Peyer's patch (tissue), 4 donors: ENCODE measurements at places on chromosomes 7 and 10.
A peak's percentile ranks its signal among the peaks of the same experiment; 100 is the strongest.

DNA sequence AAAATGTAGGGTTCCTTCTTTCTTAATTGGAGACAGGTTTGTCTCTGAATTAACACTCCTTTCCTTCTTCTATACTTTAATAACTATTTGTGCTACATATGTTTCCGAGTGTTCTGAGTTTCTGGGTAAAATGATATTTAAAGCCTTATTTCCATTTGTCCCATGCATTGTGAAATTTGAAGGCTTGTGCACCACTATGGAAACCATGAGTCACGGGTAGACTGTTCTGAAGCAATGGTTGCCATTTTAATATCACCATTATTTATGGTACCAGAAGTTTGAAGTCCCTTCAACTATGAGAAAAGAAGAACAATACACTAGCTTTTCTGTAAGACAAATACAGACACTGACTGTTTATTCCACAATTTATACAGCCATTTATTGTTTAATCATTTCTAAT, 44.7 kb upstream of the ZEB1 start:
- no peak for DNase-seq

DNA sequence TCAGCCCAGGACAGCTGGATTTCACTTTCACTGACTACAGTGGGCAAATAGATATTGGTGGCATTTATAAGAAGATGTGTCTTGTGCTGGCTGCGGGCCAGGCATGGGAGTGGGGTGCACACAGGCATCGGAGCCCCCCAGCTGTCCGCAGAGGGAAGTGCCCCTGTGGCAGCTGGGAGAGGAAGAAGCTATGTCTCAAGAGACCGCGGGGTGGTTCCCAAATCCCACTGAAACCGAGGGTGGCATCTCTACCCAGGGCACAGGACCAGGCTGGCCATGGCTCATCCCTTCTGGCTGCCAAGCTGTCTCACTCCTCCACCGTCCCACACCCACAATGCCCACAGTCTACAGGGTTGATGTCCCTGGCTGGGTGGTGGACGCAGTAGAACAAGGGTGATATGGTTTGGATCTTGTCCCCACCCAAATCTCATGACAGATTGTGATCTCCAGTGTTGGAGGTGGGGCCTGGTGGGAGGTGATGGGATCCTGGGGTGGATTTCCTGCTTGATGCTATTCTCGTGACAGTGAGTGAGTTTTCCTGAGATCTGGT, 94.8 kb downstream of the TCERG1L start:
- no peak for DNase-seq

DNA sequence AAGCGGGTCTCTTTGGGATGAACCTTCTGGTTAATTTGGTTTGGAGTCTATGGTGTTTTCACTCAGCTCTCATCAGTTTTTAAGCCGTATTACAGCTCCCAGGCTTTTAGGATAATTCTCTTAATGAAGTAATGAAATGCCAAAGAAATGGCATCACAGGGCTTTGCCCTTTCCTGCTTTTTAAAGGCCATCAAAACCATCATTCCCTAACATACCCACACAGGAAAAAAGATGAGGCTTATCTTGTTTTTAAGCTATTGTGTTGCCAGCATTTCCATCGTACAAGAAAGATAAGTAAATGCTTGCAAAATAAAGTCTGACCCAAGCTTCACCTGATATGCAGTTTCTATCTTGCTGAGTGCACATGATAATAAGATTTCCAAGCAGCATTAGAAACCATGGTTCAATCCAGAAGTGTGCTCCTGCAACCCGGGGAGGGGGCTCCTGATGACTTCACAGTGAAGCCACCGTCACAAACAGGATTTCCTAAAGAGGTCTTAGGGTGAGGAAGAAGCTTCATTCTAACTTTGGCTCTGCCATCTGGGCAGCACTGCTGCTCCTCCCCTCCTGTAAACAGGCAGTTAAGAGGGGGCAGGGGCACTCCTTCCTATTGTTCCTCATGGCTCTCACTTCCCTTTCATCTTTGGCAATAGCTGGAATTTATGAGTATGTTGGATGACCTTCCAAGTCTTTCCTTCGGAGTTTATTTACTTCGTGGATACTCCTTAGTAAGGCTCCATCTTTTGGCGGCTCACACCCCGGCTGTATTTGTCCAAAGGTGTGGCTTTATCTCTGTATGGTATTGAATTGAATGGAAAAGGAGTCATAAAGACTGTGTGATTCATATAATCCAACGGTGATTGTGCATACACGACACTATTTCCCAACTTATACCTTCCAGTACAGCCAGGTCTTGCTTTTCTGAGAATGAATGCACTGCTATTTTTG, 55.2 kb upstream of the FAM133B start:
- DNase-seq: peak; percentile 59

DNA sequence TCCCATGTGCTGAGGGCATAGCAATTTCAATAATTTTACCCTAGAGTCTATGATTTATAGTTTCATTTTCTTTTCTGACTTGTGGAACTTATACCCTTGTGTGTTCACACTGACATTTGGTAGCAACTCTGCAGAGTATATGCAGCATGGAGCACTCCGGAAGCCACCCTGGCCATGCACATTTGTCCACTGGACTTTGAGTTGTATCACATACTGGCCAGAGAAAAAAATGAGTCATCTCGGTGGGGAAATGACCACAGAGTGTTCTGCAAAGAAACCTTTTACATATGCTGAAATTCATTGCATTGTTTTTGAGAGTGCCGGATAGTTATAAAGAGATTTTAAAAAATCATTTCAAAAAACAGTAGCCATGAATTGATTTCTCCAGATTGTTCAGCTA, 164.8 kb upstream of the COBL start:
- DNase-seq: no peak

- DNase-seq: peak; percentile 47
Observed at GRCh38 chr7:73308074-73308664, 457 bp downstream of the NSUN5 start.

DNA sequence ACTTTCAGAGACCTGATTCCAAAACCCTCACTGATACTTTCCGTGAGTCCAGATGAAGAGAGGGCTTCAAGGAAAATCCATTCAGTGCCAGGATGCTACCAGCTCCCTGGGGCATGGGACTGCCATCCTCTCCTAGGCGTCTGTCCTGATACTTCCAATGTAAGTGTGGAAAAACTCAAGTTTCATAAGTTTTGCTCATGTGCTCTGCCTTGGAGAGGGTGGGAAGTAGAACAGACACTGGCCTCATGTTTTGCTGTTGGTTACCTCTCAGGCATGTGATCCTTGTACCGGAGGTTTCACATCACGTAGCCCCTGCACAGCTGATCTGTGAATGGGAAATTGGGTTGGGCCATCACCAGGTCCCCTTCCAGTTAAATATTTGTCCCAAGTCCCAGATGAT, 517.1 kb downstream of the RPS24 start:
- no peak for DNase-seq

GRCh38 chr7:20089431-20089830, 127.8 kb downstream of the MACC1 start:
- no peak for DNase-seq

DNA sequence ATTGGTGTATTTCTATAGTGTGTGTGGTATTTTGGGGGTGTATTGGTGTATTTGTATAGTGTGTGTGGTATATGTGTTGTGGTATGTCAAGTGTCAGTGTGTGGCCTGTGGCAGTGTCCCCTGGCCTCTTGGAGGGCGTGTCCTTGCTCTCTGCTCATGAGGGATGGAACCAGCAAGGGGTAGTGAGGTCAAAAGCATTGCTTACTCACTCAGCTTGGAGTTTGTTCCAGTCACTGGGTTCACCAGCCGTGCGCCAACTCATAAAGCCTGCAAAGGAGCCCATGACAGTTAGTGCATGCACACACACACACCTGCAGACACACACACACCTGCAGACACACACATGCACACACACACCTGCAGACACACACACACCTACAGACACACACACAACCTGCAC, 4.3 kb upstream of the TRPV6 start:
- DNase-seq: no peak

DNA sequence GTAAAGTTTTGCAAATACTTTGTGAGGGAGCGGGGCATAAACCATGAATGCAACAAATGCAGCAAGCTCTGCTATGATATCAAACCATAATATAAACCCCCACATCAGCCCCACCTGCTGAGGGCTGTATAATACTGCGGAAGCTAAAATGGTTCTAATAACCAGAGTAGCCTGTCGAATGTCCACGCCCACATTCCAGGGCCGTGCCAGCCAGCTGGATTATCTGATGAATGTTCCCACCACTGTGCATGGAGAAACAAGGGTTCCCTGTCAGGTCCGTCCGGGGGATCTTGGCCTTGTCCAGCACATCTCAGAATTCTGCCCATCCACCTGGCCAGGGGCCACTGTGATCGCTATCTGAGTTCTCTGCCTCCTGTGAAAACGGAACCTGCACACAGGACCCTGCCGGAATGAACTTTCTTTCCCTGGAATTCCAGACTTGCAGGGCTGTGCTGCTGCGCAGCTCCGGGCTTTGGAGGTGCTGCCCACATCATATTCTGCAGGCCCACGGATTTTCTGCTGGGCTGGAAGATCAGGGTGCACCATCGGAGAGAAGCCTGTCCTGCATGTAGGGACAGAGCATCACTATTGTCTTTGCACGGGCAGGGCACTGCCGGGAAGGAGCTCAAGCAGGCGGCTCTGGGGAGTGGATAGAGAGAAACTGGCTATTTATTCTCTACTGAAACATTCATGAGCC, 77.0 kb upstream of the GNA12 start:
- no peak for DNase-seq

DNA sequence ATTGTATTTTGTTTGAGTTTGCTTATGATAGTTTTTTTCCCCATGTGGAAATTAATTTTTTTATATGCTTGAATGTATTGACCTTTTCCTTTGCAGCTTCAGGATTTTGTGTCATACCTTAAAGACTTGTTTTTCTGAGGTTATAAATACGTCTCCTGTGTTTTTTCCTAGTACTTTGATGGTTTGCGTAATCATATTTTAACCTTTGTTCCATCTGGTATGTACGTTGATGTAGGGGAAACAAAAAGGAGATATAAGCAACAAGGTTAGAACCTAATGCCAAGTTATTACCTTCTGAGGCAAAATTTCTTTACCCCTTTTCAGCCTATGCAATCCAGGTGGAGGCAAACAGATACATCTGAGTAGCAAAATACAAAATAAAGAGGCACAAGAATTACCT, 17.9 kb downstream of the FGL2 start:
- DNase-seq: no peak

GRCh38 chr10:74760086-74760979, 66.1 kb upstream of the KAT6B start:
- no peak for DNase-seq

DNA sequence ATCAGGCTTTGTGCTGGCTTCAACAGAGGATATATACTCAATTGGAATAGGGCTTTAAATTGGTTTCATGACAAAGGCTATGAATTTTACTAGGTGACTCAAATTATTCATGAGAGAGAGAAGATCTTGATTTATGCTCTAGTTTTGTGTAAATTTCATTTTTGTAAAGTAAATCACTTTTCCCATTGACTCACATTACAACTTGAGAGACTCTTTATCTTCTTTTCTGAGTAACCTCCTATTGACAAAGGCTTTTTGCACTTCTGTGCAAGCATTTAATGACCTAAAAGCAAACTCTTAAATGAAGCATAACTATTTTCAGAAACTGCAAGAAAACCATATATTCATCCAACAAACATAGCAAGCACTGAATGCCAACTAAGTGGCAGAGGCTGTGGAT, 98.5 kb upstream of the RHOBTB1 start:
- no peak for DNase-seq

DNA sequence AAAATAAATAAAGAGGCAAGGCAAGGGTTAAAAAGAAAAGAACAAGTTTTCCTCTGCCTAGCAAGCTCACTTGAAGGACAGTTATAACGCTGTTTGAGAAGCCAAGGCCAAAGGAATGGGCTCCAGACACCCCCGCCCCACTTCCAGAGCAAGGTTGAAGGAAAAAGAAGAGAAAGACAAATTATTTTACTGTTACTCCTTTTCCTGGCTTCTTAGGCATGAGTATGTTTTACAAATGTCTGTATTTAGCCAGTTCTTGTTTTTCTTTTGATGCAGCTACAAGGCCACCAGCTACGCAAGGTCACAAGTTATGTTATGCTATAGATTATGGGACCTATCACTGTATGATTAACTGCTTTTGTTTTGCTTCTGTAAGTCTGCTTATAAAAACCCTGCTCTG, 94.6 kb downstream of the ZNF22 start:
- no peak for DNase-seq

DNA sequence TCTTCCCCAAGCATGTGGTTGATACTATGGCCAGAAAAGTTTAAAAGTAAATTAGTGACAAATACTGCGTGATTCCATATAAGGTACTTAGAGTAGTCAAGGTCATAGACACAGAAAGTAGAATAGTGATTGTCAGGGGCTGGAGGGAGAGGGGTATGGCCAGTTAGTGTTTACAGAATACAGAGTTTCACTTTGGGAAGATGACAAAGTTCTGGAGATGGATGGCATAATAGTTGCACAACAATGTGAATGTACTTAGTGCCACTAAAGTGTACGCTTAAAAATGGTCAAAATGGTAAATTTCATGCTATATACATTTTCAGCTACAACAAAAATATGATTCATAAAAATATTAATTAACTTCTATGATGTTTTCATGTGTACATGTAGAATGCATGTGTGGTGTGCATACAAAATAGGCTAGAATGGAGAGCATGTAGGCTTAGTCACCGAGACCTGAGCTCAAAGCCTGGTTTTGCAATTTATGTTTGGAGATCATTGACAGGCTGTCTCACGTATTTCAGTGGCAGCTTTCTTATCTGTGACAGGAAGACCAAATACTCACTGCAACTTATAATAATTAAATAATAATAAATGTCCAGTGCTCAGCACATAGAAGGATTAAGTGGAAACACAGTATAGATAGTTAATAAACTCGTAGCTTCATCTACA, 625.6 kb downstream of the SUGCT start:
- DNase-seq: no peak
